ENCODE measurements at places on chromosomes 12 and 14.

- DNase-seq: no peak
Observed at GRCh38 chr14:93936245-93936644, 9.1 kb downstream of the FAM181A start.

DNA sequence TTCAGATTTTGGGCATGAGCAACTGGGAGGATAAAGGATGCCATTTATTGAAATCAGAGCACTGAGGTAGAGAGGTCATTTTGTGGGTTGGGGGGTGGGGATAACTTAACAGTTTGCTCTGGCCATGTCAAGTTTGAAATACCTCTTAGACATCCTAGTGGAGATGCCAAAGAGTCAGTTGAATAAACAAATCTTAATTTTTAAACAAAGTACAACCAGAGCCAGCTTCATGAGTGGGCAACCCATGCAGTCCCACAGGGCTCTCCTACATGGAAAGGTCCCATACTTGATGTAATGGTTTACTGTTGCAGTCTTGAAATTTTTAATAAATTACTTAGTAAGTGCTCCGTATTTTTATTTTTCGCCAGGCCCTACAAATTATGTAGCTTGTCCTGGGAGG, 81.2 kb downstream of the ANO4 start:
- DNase-seq: no peak

- DNase-seq: no peak
Observed at GRCh38 chr14:99213101-99213500, 58.9 kb downstream of the BCL11B start.

GRCh38 chr12:20144341-20144740, 224.0 kb upstream of the PDE3A start:
- DNase-seq: no peak

DNA sequence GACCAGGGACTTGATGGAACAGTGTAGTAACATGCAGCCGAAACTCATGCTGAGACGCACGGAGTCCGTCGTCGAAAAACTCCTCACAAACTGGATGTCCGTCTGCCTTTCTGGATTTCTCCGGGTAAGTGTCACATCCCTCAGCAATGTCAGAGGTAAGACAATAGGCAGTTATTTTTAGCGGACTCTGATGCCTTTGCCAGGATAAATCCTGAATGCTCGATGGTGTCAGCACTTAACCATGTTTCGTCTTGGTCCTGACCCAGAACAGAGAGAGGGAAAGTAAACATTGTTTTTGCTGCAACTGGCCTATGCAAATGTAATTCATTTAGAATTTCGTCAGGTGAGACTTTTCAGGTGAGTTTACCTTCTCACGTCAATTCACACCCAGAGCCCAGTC, 112.3 kb downstream of the PLXNC1 start:
- no peak for DNase-seq

GRCh38 chr14:31013841-31014240, 11.6 kb upstream of the AP4S1 start:
- no peak for DNase-seq

- no peak for DNase-seq
Observed at GRCh38 chr12:117362391-117362790, 965 bp upstream of the NOS1 start.

DNA sequence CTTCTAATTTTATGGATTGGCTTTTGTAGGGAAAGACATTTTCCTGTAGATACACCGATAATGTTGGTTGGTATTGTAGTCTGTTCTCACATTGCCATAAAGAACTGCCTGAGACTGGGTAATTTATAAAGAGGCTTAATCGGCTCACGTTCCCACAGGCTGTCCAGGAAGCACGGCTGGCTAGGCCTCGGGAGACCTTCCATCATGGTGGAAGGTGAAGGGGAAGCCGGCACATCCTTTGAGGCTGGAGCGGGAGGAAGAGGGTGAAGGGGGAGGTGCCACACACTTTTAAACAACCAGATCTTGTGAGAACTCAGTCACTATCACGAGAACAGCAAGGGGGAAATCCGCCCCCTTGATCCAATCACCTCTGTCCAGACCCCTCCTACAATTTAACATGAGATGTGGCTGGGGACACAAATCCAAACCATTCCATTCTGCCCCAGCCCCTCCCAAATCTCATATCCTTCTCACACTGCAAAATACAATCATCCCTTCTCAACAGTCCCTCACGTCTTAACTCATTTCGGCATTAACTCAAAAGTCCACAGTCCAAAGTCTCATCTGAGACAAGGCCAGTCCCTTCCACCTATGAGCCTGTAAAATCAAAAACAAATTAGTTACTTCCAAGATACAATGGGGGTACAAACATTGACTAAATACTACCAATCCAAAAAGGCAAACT, 66.7 kb upstream of the EIF5 start:
- DNase-seq: no peak

DNA sequence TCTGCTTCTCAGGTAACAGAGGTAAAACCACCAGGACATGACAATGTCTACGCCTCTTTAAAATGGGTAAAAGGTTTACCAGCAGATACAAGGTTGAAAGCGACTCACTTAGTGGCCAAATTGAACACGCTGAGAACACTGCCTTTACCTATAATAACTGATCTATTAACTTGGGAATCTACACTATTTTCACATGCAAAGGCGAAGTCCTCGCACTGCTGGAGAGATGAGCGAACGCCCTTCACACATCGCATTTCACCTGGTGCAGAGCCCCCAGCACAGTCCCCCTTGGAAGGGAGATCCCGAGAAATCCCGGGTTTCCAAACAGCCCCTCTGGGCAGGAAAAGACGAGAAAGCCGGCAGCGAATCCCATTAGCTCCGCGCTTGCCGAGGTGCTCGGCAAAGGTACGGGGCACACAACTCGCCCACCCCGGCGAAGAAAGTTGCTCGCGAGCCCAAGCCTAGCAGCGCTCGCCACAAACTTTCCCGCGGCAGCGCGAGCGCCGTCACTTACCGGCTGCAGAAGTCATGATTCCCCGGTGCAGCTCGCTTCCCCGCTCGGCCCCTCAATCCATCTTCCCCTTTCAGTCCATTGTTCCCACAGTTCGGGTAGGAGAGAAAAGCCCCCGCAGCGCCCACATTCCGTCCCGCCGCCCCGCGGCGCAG, 423 bp downstream of the FGD6 start:
- DNase-seq: peak; percentile 61

DNA sequence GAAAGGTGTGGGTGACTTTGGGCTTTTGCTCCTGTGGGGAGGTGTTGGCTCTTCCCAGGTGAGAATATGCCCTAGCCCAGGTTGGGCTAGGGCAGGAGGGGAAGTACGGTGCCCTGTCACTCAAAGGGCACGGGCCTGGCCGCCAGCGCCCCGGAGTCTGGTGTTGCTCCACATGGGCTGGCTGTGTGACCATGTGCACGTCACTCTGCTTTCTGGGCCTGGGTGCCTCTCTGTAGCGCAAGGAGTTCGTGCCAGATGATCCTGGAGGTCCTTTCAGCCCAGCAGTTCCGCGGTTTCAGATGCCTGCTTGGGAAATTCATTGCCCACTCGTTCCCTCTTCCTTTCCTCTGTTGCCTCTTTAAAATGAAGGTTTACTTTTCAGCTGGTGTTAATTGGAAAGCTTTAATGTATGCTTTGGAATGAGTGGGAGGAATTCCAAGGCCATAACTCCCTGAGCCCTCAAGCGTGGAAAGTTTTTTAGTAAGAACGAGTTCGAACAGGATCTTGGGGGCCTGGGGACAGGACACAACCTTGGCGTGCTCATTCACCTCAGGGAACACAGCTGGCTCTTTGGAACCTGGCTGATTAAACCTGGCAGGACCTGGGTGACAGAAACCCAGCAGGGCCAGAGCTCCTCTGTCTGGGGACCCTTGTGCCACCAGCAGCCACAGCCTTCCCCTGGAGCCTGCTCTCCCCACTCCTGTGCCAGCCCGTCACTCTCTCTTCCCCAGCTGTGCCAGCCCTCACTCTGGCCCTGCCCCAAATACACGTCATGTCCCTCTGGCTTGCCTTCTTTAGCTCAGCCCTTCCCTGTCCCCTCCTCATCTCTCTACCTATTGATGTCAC, 42.8 kb downstream of the TSPAN9 start:
- no peak for DNase-seq

DNA sequence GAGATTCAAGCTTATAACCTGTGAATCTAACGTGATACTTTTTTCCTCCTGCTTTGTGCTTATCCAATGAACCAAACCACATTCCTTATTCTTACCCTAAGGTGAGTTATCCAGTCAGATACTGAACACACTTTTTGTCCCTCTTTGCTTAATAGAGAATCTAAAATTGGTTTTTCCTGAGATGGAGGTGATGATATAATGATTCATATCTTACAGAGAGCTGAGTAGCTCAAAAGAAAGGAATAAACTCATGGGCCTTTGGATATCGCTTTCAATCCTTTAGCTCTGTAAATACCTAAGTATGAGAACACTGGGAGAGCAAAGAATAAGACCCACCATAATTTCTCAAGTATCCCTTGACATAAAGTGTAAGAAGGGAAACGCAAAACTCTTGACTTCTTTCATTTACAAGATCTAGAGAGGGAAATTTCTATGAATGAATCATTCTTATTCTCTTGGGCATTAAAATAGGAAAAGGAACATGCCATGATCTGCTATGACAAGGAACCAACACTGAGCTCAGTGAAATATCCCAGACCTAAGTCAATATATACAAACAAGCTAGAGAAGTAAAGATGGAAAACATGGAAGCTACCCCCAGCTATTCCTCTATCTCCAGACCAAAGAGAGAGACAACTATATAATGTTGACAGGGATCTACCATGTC, 81.8 kb upstream of the STAC3 start:
- DNase-seq: no peak

- DNase-seq: no peak
Observed at GRCh38 chr12:42473130-42473529, 116.4 kb downstream of the PRICKLE1 start.

GRCh38 chr12:2011643-2012607, 7.7 kb upstream of the DCP1B start:
- DNase-seq: no peak

- peak; percentile 68 for DNase-seq
Observed at GRCh38 chr14:52015411-52016030, 26.2 kb downstream of the RTRAF start.

- DNase-seq: no peak
Observed at GRCh38 chr14:100066962-100067361, 1.7 kb downstream of the EVL start.

- DNase-seq: no peak
Observed at GRCh38 chr12:126558219-126558618, 1493.0 kb downstream of the AACS start.

DNA sequence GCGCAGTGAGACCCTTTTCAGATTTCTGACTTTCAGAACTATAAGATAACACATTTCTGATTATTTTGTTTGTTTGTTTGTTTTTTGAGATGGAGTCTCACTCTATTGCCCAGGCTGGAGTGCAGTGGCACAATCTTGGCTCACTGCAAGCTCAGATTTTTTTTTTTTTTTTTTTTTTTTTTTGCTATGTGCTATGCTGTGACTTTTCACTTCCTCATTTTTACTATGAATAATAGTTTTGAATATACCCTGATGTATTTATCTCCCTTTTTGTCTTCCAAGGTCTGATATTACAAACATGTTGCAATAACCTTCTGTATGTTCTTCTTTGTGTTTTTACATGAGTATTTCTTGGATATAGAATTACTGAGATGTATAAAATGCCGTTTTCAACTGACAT, 658.7 kb upstream of the SEL1L start:
- no peak for DNase-seq

DNA sequence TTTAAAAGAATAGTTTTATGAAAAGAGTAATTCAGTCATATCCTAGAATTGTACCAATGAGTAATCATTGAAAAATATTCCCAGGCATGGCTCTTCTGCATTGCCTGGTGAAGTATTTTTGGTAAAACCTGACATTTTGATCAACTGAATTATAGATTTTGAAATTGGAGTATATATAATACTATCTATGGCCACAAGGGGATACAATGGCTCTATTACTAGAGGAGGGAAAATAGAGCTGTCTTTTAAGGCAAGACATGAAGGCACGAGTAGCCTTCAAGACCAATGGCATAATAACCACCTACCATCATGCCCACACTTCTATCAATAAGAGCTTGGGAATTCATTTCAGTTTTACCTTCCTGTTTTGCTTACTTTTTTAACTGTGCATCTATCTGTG, 1241.4 kb upstream of the TMEM132C start:
- DNase-seq: no peak

GRCh38 chr14:93304771-93305170, 28.1 kb downstream of the BTBD7 start:
- DNase-seq: no peak

- DNase-seq: peak; percentile 68
Observed at GRCh38 chr12:54993181-54993835, 8.7 kb upstream of the TESPA1 start.

DNA sequence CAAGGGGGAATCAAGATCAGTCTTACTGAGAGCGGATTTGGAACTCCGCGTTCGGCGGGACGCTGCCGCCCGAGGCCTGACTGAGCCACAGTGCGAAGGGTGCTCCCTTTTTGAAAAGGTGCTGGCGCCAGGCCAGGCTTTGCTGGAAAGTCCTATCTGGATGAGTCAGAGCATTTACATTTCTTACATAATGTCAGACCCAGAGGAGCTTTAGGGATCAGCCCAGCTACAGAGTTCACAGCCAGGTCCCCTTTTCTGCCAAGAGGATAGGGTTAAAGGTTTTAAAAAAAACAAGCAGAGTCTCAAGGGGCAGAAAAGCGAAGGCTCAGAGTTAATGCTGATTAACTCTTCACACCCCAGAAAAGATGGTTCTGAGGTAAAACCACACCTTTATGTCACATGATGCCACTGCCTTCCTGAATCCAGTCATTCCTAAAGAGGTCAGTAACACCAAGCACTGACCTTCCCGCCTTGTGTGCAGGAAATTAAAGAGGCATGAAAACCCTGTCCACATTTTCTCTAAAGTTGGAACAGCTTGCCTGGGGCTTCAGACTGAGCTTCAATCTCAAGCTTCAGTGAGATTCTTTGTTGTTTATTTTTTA, 11.7 kb upstream of the FBXL14 start:
- no peak for DNase-seq
